ENCODE measurements at places on chromosomes 7 and 10. TPM values are rescaled to one million over a fixed set of nuclear protein-coding genes. Genes with fewer than 3 reads are reported as not detected.

The TMEM140 gene
- not detected for total RNA-seq

The GFRA1 gene
- 347 TPM for total RNA-seq

The AGAP9 gene
- 23.7 TPM for total RNA-seq

DNA sequence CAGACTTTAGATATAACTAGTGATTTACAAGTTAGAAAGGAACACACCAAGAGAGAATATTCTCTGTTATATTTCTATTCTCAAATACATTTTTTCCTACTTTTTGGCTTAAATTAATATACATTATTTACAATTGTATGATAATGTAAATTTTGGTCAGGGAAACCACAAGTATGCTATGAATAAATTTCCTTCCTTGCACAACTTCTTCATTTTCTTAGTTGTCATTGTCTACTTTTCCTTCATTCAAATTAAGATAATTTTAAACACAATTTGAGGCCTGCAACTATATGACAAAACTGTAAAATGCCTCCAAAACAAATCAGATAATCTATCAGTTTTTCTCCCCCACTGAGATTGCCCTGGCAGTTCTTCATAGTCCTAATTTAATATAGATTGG lies 131.3 kb downstream of the CDK14 start:
- H3K4me3 ChIP-seq: no peak overlapping the region
- peaks cover 15% of the 10 kb centered on the region for H3K36me3 ChIP-seq
- no peak for DNase-seq
- no peak overlapping the region for H3K27ac ChIP-seq

- peak overlapping the region; percentile 44 for H3K27ac ChIP-seq
- peak overlapping the region; percentile 34 for H3K4me3 ChIP-seq
- no peak for DNase-seq
Observed at GRCh38 chr10:79346388-79347225, 662 bp upstream of the PPIF start.

DNA sequence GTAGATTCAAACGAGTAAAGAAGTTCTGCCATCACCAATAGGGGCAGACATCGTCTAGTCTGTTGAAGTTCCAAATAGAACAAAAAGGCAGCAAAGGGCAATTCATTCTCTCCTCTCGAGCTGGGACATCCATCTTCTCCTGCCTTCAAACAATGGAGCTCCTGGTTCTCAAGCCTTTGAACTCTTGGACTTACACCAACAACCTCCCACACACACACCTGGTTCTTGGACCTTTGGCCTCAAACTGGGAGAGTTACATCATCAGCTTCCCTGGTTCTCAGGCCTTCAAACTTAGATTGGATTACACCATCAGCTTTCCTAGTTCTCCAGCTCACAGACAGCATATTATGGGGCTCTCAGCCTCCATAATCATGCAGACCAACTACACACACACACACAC lies 9.8 kb upstream of the GIMAP5 start:
- H3K27me3 ChIP-seq: peaks cover 5% of the 10 kb centered on the region
- no peaks in the 10 kb centered on the region for H3K4me1 ChIP-seq
- no peak overlapping the region for H3K27ac ChIP-seq
- H3K4me3 ChIP-seq: no peak overlapping the region
- no peak for DNase-seq

DNA sequence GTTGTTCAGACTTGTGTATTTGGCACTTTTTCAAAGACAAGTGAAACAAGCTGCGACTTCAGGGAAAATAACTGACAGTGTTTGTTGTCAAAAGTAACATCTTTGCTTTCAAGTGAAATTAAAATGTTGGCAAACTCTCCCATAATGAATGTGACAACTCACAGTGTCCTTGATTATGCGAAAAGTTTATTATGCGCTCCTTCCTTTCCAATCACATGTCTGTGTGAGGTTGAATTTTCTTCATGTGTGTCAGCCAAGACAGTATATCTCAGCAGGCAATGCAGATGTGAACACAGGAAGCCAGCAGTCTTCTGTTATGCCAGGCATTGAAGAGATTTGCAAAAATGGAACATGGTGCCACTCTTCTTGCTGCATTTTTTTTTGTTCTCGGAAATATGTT lies 28.7 kb downstream of the FBH1 start:
- H3K27me3 ChIP-seq: no peaks in the 10 kb centered on the region
- H3K27ac ChIP-seq: no peak overlapping the region
- no peaks in the 10 kb centered on the region for H3K4me1 ChIP-seq
- no peak for DNase-seq
- H3K4me3 ChIP-seq: no peak overlapping the region

DNA sequence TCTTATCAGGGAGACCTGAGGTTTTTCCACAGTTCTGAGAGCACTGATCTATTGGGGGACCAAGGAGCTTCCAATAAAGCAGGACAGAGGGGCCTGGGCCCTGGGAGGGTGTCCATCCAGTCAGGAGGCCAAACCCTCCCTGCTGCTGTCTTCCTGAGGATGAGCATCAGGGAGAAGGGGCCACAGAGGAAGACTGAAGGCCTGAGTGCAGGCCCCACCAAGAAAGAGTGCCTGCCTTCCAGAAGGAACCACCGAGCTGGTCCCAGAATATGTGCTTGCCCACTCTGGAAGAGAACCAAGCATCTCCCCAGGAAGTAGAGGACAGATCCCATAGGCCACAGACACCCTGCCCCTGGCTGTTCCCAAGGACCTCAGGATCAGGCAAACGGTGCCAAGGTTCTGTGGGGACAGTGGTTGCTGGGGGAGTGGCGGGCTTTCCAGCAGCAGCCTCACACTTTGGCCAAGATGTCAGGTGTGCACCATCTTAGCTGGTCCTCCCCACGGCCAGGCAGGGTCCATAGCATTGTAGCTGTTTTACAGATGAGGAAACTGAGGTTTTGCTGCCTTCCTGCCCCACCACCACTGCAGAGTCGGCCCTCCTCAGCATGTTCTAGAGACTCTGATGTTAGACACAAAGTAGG lies 199.4 kb downstream of the GRID1 start:
- no peak for DNase-seq
- no peak overlapping the region for H3K4me3 ChIP-seq
- peaks cover 2% of the 10 kb centered on the region for H3K27me3 ChIP-seq

DNA sequence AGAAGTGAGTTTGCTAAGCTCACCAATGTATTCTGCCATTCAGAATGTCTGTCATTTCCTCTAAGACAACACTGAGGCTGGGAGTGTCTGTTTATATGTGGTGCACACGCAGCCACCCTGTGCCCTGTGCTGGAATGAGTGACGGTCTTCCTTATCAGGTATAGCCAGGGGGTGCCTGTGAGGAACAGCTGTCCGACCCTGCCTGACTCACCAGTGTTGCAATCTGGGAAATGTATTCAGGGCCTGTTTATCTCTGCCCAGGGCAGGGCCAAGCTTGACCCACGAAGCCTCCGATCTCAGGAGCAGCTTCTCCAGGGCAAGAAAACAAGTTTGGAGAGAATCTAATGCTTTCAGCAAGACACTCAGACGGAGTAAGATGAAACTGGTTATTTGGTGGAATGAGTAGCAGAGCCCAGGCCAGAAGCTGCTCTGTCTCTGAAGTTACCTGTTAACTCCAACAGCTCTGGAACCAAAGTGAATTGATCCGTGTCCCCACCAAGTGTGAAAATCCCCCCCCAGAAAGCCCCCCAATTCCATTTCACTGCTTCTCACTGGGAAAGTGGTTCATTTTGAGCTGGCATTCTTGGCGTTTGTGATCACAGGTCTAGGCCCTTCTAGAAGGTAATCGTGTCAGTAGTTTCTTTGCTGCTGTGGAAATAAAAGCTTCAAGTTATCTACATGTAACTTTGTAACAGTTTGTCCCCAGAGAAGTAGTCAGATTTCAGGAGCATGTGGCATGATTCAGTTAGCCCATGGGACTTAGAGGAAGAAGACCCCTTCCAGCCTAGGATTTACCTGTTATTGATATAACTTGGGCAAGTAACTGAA lies 6.1 kb upstream of the UBE2H start:
- no peak overlapping the region for H3K4me3 ChIP-seq
- H3K27me3 ChIP-seq: no peaks in the 10 kb centered on the region
- peaks cover 4% of the 10 kb centered on the region for H3K4me1 ChIP-seq
- no peaks in the 10 kb centered on the region for H3K36me3 ChIP-seq
- H3K27ac ChIP-seq: no peak overlapping the region

- H3K27ac ChIP-seq: no peak overlapping the region
- no peak for DNase-seq
- H3K4me3 ChIP-seq: no peak overlapping the region
Observed at GRCh38 chr7:68216051-68216450, 1219.4 kb downstream of the TYW1 start.

Measured in glutamatergic neuron (in vitro differentiated cells).